Esophagus muscularis mucosa (tissue), 4 donors: ENCODE measurements at places on chromosomes 1 and 21. TPM values are rescaled to one million over a fixed set of nuclear protein-coding genes. Genes with fewer than 3 reads are reported as not detected.
A peak's percentile ranks its signal among the peaks of the same experiment; 100 is the strongest.

The CDKN2C gene
- total RNA-seq, result 37.4 TPM

DNA sequence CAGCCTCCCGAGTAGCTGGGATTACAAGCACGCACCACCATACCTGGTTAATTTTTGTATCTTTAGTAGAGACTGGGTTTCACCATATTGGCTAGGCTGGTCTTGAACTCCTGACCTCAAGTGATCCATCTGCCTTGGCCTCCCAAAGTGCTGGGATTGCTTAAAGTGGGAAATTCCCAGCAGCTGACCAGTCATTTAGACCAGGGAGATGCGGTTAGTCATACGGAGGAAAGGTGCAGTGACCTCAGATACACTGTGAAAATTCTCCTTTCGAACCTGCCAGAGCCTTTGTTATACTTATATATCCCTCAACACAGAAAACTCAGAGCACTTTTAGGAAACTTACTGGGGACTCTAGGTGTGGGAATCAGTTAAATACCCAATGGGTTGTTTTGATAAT, 39.6 kb downstream of the MAP10 start:
- DNase-seq, result no peak
- no peak overlapping the region for H3K27ac ChIP-seq
- H3K4me1 ChIP-seq, result no peaks in the 10 kb centered on the region
- no peaks in the 10 kb centered on the region for H3K27me3 ChIP-seq

GRCh38 chr1:9858293-9859035, 34.7 kb upstream of the CLSTN1 start:
- H3K4me3 ChIP-seq, result no peak overlapping the region
- no peak for DNase-seq
- no peak overlapping the region for H3K27ac ChIP-seq
- H3K36me3 ChIP-seq, result peaks cover 3% of the 10 kb centered on the region
- no peaks in the 10 kb centered on the region for H3K4me1 ChIP-seq

The NPPB gene
- not detected for total RNA-seq

GRCh38 chr1:202681736-202682420, 28.4 kb downstream of the SYT2 start:
- no peaks in the 10 kb centered on the region for H3K4me1 ChIP-seq
- no peaks in the 10 kb centered on the region for H3K27me3 ChIP-seq
- no peak for DNase-seq
- no peak overlapping the region for H3K27ac ChIP-seq
- no peaks in the 10 kb centered on the region for H3K36me3 ChIP-seq

The ZFP69B gene
- 0.91 TPM for total RNA-seq

The RXRG gene
- 3.1 TPM for total RNA-seq

The RGS7 gene
- 0.11 TPM for total RNA-seq

DNA sequence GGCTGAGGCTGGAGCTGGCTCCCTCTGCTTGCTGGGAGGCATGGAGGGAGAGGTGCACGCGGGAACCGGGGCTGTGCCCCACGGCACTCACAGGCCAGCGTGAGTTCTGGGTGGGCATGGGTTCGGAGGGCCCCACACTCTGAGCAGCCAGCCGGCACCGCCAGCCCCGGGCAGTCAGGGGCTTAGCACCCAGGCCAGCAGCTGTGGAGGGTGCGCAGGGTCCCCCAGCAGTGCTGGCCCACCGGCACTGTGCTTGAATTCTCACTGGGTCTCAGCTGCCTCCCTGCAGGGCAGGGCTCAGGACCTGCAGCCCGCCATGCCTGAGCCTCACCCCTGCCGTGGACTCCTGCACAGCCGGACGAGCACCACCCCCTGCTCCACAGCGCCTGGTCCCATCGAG, 164.9 kb upstream of the PLD5 start:
- H3K36me3 ChIP-seq, result no peaks in the 10 kb centered on the region
- no peak for DNase-seq
- no peaks in the 10 kb centered on the region for H3K27me3 ChIP-seq

DNA sequence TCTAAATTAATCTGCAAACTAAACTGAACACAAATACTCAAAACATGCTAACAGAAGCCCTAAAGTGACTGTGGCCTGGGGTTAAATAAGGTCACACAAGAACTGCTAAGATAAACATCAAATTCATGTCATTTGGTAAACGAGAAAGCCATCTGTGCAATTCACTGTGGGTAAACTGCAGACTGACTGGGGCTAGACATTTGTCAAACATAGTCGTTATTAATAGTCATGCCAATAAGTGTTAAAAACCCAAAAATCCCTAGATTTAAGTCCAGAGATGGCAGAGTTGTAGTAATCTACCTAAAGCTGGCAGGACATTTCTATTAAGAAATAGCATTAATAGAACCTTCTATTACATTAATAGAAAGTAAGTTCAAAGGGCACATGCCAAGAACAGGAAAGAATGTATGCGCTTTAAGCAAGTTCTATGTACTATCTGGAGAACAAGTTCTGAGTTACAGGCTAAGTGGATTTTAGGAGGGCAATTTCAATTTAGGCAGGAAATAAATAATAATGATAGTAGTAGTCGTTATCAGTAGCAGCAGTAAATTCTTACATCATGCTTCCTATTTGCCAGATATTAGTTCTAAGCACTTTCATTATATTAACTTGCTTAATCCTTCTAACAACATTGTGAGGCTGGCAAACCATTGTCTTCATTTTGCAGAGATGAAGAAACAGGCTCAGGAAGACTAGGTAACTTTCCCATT, 8.6 kb downstream of the EDEM3 start:
- H3K4me1 ChIP-seq, result peaks cover 16% of the 10 kb centered on the region
- no peak overlapping the region for H3K4me3 ChIP-seq
- H3K27me3 ChIP-seq, result no peaks in the 10 kb centered on the region

GRCh38 chr1:51316113-51316845, 14.1 kb downstream of the TTC39A start:
- DNase-seq, result no peak
- no peak overlapping the region for H3K27ac ChIP-seq
- no peak overlapping the region for H3K4me3 ChIP-seq
- H3K27me3 ChIP-seq, result no peaks in the 10 kb centered on the region

DNA sequence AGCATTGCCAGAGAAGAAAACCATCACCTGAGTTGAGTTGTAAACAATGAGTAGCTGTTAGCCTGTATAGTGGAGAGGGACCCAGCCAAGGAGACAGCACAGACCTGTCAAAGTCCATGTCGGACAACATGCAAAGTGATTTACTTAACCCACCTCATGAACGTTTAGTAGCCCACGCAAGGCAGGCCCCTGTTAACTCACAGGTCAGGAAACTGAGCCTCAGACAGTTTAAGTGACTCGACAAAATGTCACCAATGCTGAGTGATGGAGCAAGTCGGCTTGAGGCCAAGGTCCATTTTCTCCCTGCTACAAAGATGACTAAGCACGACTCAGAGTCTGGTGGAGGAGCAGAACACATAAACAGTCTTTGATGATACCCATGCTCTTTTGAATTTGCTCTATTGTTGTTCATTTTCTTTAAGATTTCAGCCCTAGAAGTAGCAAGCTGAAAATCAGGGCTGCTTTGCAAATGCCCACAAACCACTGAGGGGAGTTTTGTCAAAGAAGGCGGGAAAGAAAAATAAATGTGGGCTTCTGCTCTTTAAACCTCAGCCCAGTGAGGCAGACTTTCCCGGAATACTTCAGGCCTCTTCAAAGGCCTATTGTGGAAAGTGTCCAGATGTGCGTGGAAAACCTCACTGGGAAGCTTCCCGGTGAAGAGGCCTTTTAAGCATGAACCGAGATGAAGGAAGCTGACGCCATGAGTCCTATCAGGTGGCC, 83.8 kb upstream of the HOOK1 start:
- H3K27me3 ChIP-seq, result no peaks in the 10 kb centered on the region
- peaks cover 46% of the 10 kb centered on the region for H3K4me1 ChIP-seq
- peak; percentile 96 for DNase-seq
- no peaks in the 10 kb centered on the region for H3K36me3 ChIP-seq
- no peak overlapping the region for H3K4me3 ChIP-seq

- DNase-seq, result no peak
- no peak overlapping the region for H3K4me3 ChIP-seq
These were observed 119.3 kb downstream of the SYT2 start for GRCh38 chr1:202590975-202591411.

The FCAMR gene
- total RNA-seq, result not detected

GRCh38 chr1:223212441-223212840, 69.4 kb upstream of the TLR5 start:
- H3K4me3 ChIP-seq, result no peak overlapping the region
- DNase-seq, result no peak
- peaks cover 9% of the 10 kb centered on the region for H3K27me3 ChIP-seq
- H3K4me1 ChIP-seq, result no peaks in the 10 kb centered on the region
- H3K36me3 ChIP-seq, result no peaks in the 10 kb centered on the region

- H3K4me3 ChIP-seq, result no peak overlapping the region
- no peak for DNase-seq
- peaks cover 8% of the 10 kb centered on the region for H3K27me3 ChIP-seq
- H3K4me1 ChIP-seq, result no peaks in the 10 kb centered on the region
These were observed 459 bp downstream of the FOXE3 start for GRCh38 chr1:47416319-47417169.

- H3K4me3 ChIP-seq, result no peak overlapping the region
- H3K36me3 ChIP-seq, result no peaks in the 10 kb centered on the region
- no peak overlapping the region for H3K27ac ChIP-seq
- no peak for DNase-seq
- H3K27me3 ChIP-seq, result no peaks in the 10 kb centered on the region
These were observed 36.5 kb downstream of the TESK2 start for GRCh38 chr1:45454464-45454863.

The OR1C1 gene
- total RNA-seq, result not detected

GRCh38 chr1:232045139-232045994, 418.8 kb downstream of the DISC1 start:
- peak; percentile 81 for DNase-seq
- no peak overlapping the region for H3K27ac ChIP-seq

GRCh38 chr21:37762606-37763005, 153.7 kb downstream of the KCNJ6 start:
- no peaks in the 10 kb centered on the region for H3K27me3 ChIP-seq
- H3K27ac ChIP-seq, result no peak overlapping the region
- no peaks in the 10 kb centered on the region for H3K4me1 ChIP-seq

- no peak for DNase-seq
- H3K4me1 ChIP-seq, result no peaks in the 10 kb centered on the region
- no peaks in the 10 kb centered on the region for H3K27me3 ChIP-seq
- H3K27ac ChIP-seq, result no peak overlapping the region
These were observed 70.8 kb downstream of the RWDD3 start for GRCh38 chr1:95304803-95305202.
